NCI-H526 treated with DMSO at 0.1 percent for 48 hours (cell line): ENCODE measurements at places on chromosomes 1 and 21.

DNA sequence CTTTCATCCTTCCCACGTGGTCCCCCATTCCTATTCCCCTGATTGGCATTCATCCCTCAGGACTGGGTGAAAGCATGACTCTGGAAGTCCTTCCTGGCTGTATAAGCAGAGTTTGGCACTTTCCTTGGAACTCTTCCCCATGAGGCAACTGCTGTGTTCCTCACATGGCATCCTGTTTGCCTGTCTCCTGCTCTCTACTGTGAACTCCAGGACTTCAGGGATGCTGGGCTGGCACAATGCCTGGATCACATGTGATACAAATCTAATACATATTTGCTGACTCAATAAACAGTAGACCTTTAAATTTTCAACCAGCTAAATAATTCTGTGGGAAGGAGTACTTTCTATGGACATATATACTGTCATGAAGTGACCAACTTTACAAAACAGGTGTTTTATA lies 46.8 kb upstream of the EDEM3 start:
- DNase-seq = no peak

DNA sequence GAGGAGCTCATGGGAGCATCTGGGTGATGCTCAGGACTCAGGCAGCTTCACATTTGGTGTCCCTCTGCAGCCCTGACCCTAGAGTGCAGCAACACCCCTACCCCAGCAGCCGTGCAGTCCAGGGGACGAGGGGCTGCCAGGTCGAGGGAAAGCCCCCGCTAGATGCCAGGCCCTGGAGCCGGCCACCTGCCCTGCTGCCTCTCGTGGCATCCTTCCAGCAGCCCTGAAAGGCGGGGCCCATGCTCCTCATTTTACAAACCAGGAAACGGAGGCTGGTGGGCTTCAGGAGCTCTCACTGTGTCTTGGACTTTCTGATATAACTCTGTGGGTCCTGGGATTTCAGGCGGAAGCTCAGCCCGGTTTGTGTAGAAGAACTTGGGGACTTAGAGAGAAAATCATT lies 120.5 kb upstream of the WNT4 start:
- DNase-seq = no peak

DNA sequence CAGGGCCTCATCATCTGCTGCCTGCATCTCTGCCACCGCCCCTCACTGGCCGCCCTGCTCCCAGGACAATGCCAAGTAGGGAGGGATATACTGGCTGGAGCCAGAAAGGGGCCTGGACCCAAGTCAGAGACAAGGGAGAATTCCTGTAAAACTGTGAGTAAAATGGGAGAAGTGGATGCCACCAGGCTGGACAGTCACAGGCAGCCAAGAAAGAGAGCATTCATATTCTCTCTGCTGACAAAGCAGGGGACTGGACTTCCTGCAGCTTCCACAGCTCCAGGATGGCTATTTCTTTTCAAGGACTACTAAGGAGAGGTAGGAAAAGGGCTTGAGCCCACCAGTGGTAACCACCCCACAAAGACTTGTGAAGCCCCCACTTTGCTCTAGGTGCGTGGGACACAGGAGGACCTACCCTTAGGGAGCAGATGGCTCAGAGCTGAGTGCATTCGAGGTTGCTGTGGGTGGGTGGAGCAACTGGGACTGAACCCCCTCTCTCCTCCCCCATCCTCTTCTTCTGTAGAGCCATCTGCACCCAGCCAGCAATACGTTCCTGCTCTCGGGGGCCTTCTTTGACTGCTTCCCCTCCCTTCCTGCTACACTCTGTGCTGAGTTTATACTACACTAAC lies 57.5 kb downstream of the GLIS1 start:
- no peak for DNase-seq

DNA sequence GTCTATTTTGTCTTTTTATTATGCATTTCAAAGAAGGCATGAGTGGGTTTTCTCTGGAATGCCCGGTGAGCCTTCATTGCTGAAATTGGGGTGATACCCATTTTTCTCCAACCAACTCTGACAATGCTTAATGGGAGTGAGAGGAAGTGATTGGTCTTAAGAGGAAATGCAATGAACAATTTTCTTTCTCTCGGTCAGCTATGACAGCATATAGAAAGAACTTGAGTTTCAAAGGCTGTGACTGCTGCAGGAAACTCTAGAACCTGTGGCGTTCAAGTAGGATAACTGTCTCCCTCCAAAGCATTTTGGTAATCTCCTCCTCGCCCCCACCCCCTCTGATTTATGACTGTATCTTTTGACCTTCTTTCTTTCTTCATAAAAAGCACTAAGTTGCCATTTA lies 155.9 kb downstream of the LYPLAL1 start:
- no peak for DNase-seq

GRCh38 chr1:74842726-74843125 lies 109.8 kb downstream of the TYW3 start:
- no peak for DNase-seq

GRCh38 chr1:15251857-15252835 lies 5.1 kb downstream of the FHAD1 start:
- DNase-seq = no peak

DNA sequence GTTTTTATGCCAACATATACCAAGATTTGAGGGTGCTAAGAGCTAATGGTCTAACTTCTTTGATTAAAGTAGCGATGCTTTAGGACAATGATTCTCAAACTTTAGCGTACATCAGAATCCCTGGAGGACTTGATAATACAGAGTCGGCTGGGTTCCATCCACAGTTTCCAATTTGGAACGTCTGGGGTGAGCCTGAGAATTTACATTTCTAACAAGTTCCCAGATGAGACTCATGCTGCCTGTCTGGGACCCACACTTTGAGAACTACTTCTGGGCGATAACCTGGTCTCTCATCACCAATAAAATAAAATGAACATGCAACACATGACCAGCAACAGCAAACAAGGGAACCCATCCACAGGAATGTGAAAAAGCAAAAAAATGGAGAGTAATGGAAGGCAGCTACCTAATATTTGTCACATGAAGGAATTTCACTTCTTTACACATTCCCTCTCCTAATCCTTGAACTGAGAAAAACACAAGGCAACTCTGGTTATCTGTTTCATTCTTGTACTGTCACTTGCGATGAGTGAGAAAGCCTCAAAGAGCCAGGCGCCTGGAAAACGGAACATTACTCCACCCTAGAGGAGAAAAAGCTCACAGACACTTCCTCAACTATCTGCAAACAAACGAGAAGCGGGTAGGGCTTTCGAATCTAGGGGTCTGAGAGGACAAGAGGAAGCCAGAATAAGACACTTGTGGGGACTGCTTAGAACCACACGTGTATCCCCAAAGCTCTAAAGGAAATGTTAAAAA lies 14.0 kb downstream of the HSF2BP start:
- peak; percentile 26 for DNase-seq
